ENCODE measurements at places on chromosomes 4 and X. TPM values are rescaled to one million over a fixed set of nuclear protein-coding genes. Genes with fewer than 3 reads are reported as not detected.

The NIPAL1 gene
- 3.3 TPM for total RNA-seq

The EDNRA gene
- total RNA-seq = 26.1 TPM

The P2RY4 gene
- total RNA-seq = not detected

The SMIM31 gene
- not detected for total RNA-seq

The HTRA3 gene
- total RNA-seq = 74.5 TPM

The CXCR3 gene
- total RNA-seq = not detected

The DAPP1 gene
- not detected for total RNA-seq

The EREG gene
- total RNA-seq = 4.0 TPM

The TGIF2LX gene
- total RNA-seq = not detected

The FGF5 gene
- total RNA-seq = 1.9 TPM

The DCAF8L2 gene
- not detected for total RNA-seq

The APBB2 gene
- total RNA-seq = 122 TPM

The DDIT4L gene
- 6.9 TPM for total RNA-seq

The ANAPC4 gene
- total RNA-seq = 18.8 TPM

The CENPI gene
- 3.4 TPM for total RNA-seq

The SLC6A8 gene
- 17.3 TPM for total RNA-seq

The CSAG1 gene
- total RNA-seq = not detected

The CT45A5 gene
- not detected for total RNA-seq

The SPATA18 gene
- total RNA-seq = 17.4 TPM

The RBM46 gene
- total RNA-seq = not detected

The ELF4 gene
- total RNA-seq = 27.4 TPM

The BANK1 gene
- 1.1 TPM for total RNA-seq

The CXCL8 gene
- total RNA-seq = 322 TPM

The STPG2 gene
- total RNA-seq = not detected

The ZNF518B gene
- 29.5 TPM for total RNA-seq

The ADH7 gene
- total RNA-seq = not detected

The DIAPH2 gene
- 21.6 TPM for total RNA-seq

The TEX13D gene
- total RNA-seq = not detected

The RBM47 gene
- total RNA-seq = 2.0 TPM

The CENPE gene
- 8.1 TPM for total RNA-seq

Measured in glomerular endothelial cell (primary cell).